WTC11 (cell line): ENCODE measurements at places on chromosomes 13 and 19. TPM values are rescaled to one million over a fixed set of nuclear protein-coding genes. Genes with fewer than 3 reads are reported as not detected.

SLC25A41 gene
- total RNA-seq, result 0.18 to 0.35 TPM (median 0.21 TPM) in 3 replicates

- H3K4me1 ChIP-seq, result peaks cover 3% of the 10 kb centered on the region; the same call in 1 of the 2 replicates
- H3K27me3 ChIP-seq, result peaks cover 4% of the 10 kb centered on the region
- no peak overlapping the region for H3K27ac ChIP-seq
- DNase-seq, result peak; percentile 47
Observed at GRCh38 chr13:112619730-112620631, 32.0 kb upstream of the TUBGCP3 start.

NLRP12 gene
- 4.7 to 5.6 TPM (median 4.9 TPM) in 3 replicates for total RNA-seq

DNA sequence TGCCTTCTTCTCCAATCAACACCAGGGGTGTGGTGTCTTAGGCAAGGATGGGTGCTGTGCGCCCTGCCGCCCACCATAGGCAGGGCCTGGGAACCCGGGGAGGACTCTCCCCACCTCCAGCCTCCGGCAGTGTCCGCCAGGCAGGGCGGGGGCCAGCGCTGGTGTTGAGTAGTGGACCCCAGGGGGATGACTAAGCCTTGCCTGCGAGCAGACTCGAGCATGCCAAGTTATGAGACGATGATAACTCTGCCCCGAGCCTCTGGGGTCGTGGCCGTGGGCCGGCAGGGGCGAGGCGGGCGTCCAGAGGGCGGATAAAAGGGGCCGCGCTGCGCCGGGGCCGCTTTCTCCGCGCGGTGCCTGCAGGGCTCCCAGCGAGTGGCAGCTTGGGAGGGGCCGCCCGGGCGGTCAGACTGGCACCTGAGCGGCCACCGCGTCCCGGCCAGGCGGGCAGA is at the start of gene MEDAG:
TSS of gene MEDAG (plus strand) at position 340 of the 452 bp plus-strand sequence. CDS start 245 bp downstream, outside the sequence.
- peaks cover 52% of the 10 kb centered on the region for H3K27me3 ChIP-seq
- DNase-seq, result peak; percentile 15
- peaks cover 6% of the 10 kb centered on the region for H3K4me1 ChIP-seq
- H3K27ac ChIP-seq, result no peak within 1 kb of the TSS
- H3K4me3 ChIP-seq, result peak within 1 kb of the TSS; percentile 68
- H3K36me3 ChIP-seq, result no peaks in the 10 kb centered on the region
